ELR (cell line): ENCODE measurements at places on chromosomes 2 and 18.
A peak's percentile ranks its signal among the peaks of the same experiment; 100 is the strongest.

DNA sequence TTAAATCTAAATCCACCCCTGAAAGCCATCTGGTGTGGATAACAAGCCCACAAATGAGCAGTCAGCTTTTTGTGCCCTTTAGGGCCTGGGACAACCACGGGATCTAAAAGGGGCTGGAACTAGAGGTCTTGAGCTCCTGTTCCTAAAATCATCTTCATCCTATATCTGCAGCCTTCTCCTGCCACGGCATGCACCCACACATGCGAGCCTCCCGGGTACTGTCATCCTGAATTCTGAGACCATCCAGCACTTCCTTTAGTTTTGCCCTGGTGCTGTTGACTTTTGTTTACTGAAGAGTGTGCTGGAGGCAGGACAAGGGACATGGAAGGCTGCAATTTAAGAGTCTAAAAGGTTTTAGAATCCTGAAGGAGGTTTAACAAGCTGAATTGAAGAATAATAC, 183.2 kb downstream of the FAM210A start:
- no peak for DNase-seq

- no peak for DNase-seq
These were observed 55.3 kb upstream of the CHMP1B start for GRCh38 chr18:11795916-11796315.

- peak; percentile 45 for DNase-seq
These were observed 167.4 kb downstream of the PTGR3 start for GRCh38 chr18:75041586-75041985.

DNA sequence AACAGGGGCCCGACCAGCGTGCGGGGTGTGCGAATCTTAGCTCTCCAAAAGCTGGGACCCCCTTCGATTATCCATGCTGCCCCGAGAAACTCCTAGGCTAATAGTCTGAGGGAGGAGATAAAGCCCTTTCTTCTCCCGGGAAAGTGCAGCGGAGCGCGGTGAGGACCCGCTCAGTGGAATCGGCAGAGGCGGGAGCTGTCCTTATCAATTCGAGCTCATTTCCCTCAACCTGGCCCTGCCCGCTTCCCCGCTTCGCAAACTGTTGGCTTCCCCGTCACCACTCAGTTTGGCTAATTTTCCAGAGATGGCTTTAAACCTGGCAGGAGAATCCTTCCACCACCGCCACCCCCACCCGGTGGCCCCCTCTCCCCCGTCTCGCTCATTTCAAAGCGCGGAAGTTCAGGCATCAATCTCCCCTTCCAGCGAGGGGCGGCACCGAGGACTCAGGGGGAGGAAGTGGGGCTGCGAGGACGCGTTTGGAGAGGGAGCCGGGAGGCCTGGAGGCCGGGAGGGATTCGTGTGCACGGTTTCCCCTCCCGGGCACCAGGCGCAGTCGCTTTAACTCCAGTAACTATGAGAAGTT, 1.6 kb downstream of the KLHL14 start:
- no peak for DNase-seq

DNA sequence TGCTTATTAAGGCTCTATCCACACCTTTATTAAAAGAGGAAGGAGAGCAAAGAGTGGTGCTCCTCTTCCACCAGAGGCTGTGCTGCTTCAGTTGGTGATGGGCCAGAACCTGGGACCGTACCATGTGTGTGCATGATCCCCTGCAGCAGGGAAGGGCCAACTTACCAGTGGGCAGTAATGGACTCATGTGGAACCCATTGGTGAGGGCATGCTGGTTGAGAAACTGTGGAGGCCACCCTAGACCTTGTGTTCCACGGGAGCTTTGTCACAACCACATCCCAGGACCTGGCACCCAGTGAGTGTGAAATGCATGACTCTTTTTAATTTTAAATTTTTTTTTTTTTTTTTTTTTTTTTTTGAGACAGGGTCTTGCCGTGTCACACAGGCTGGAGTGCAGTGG, 5.4 kb downstream of the UBE2F start:
- no peak for DNase-seq

DNA sequence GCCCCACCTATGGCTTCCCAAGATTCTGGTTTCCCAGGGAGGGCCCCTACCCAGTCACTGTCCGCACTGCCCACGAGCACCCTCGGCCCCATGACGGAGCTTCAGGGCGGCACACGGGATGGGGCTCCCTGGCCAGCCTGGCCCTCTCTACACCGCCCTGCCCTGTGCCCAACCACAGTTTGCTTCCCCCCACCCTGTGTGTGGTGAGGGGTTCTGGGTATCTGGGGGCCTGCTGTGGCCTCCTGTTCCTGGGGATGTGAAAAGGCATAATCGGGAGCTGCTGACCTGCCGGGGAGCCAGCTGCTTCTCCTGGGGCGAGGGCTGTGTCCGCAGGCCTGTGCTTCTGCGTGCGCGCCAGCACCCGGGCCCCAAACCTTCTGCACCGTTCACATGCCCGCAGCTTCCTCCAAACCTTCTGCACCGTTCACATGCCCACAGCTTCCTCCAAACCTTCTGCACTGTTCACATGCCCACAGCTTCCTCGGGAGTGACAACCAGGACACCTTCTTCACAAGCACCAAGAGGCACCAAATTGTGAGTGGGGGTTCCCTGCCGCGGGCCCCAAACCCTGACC, 12.4 kb downstream of the ANO7 start:
- DNase-seq, result no peak
